ENCODE measurements at places on chromosomes 13 and 19.

- no peak for DNase-seq
Observed at GRCh38 chr19:35404879-35405622, 34.2 kb downstream of the GPR42 start.

GRCh38 chr19:52685811-52686210, 47.7 kb upstream of the ZNF83 start:
- DNase-seq, result no peak

GRCh38 chr13:75364131-75364713, 117.7 kb downstream of the TBC1D4 start:
- DNase-seq, result no peak

GRCh38 chr13:100634696-100635095, 39.9 kb downstream of the TMTC4 start:
- DNase-seq, result no peak

DNA sequence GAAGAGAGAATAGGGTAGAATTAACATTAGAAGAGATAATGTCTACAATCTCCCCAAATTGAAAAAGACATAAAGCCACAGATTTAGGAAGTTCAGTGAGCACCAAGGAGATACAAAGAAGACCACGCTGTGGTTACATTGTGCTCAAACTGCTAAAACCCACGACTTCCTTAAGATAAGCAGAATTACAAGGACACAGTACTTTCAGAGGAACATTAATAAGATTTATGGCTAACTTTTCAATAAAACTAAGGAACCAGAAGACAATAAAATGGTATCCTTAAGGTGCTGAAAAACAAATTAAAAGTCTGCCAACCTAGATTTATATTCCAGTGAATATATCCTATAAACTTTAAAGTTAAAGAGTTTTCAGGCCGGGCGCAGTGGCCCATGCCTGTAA, 7.4 kb upstream of the IL17D start:
- DNase-seq, result no peak

GRCh38 chr19:11225172-11225571, 14.2 kb upstream of the ANGPTL8 start:
- no peak for DNase-seq

- no peak for DNase-seq
Observed at GRCh38 chr19:15529774-15530372, 21.5 kb downstream of the CYP4F22 start.

GRCh38 chr19:39381910-39382611, 8.8 kb downstream of the PAF1 start:
- no peak for DNase-seq

DNA sequence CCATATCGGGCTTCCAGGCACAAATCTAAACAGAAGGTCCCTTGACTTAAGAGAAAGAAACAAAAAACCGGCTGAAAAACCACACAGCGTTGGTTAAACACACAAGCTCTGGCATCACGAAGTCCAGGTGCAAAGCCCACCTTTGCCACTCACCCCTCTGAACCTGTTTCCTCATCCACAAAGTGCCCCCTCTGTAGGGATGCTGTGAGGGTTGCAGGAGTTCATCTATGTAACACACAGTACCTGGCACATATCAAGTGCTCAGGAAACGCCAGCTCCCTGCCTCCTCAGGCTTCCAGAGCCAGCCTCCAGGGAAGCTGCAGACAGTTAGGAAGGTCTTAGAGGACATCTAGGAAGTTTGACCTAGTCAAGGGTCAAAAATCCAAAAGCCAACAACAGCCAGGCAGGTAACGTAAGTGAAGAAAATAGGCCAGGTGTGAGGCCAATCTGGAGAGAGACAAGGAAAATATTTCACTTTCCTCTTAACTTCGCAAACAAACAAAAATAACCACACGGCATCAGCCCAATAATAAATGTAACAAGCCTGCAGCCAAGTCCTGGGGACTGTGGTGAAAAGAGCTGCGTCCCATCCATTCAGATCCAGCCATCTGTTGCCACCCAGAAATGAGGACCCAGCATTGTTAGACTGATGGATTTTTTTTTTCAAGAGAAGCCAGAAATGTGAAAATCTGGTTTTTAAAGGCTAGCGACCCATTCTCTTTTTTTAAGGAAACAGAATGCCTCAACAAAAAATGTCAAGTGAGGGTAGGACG, 10.0 kb downstream of the KDELR1 start:
- DNase-seq, result no peak

- DNase-seq, result peak; percentile 60
Observed at GRCh38 chr19:455851-456546, 4.8 kb downstream of the SHC2 start.

DNA sequence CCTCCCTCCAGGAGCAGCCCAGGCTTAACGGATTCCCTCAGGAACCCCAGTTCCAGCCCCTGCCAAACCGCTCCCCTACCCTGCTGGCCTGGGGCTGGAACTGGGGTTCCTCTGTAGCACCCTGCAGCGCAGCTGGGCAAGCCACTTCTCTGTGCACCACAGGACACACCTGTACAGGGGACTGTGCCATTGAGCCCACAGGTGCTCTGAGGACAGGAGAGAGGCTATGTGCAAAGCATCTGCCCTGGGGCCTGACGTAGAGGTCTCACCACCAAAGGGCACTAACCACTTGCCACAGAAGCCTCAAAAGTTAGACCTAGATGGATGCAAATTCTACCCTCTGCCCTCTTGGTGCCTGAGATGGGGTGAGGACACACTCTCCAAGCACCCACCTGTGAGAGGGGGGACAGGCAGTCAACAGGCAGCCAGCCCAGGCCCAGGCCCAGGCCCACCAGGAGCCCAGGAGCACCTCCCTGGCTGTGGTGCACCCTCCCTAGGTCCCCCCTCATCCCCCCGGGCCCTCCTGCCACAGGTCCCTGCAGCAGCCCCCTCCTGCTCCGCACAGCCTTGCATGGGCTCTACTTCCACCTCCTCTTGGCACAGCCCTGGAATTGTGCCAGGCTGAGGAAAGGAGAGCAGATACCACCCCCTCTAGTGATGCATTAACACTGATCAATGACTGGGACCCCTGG, 27.6 kb upstream of the SLC35E1 start:
- DNase-seq, result no peak

- DNase-seq, result no peak
Observed at GRCh38 chr13:111043575-111043982, 71.5 kb upstream of the ARHGEF7 start.

DNA sequence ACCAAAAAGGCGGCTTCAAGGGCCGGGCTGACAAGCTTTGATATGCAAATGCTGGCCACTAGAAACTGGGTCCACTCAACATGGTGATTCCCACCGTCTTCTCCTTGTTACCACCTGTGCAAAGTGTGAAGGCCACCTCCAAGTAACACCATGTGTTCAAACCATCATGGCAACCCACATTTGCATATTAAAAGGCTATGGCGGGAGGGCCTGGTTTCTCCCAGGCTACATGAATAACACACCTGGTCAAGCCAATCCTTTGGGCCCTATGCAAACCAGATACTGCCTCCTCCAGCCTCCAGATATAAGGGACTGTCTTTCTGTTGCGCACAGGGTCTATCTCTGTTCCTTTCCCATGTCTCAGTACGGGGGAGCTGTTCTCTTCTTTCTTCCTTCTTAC, 36.6 kb upstream of the ZSCAN5A start:
- no peak for DNase-seq

GRCh38 chr19:12974301-12975220, 5.2 kb downstream of the DAND5 start:
- peak; percentile 29 for DNase-seq

- no peak for DNase-seq
Observed at GRCh38 chr19:574658-575526, 2.5 kb downstream of the BSG start.

DNA sequence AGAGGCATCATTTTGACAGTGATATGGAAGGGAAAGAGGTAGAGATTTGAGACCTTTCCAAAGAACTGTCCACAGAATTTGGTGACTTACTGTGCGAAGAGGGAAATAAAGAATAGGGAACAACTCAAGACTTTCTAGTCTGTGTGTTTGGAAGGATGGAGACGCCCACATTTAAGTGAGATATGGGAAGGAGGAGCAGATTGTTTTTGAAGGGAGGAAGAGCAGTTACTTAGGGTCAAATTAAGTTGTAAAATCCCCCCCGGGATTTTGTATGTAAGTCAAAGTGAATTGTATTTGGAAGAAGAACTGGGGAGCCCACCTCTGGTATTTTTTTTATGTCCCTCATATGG, 1.2 kb downstream of the USPL1 start:
- DNase-seq, result no peak

DNA sequence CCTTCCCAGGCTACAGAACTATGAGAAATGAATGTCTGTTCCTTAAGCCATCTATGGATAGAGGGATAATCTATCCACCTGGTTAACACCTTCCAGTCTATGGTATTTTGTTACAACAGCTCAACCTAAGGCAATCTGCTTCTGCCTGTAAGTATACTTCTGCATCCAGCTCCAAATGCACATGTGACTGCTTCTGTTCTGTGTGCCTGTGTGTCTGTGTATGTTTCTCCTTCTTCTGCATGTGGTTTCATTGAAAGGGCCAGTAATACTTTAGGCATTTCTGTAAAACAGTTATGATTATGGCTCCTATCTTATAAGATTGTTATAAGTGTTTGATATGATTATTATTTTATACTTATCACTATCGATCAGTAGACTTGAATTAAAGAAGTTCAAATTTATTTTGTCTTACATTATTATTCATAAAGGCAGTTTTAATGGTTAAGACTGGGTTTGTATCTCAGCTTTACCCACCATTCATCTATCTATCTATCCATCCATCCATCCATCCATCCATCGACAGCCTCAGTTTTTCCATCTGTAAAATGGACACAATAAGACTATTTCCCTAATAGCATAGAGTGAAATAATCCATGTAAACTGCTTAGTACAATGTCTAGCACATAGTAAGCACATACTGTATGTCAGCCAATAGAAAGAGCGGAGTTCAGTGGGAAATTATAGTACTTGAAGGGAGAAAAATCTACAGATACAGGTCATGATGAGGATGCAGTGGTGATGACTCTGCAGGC, 37.5 kb upstream of the TM9SF2 start:
- no peak for DNase-seq

DNA sequence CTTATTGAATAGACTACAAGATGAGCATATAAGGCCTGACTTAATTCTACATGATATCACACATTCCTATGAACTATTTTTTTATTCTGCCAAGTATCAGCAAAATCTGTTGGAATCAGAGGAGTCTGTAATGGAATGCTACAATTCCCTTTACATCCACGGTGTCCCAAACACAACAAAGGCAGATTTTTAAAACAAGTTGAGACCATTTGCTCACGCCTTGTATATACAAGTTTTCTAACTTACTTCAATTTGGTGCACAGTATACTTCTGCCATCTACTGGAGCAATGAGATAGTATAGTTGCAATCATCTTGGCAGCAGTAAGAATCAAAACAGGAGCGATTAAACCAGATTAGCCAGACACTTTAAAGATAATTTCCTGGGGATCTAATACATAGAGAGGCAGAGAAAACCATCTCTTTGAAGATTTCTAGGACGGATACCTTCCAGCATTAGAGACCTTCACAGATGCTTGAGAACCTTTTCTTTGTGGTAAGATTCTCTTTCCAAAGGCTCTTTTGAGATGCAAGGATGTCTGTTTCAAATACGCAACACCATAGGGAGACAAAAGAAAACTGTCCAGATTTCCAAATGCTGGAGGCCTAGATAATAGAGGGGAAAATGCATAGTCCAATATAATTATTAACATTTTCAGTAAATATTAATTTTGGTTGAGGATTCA, 302.0 kb upstream of the MIR17HG start:
- DNase-seq, result peak; percentile 5

DNA sequence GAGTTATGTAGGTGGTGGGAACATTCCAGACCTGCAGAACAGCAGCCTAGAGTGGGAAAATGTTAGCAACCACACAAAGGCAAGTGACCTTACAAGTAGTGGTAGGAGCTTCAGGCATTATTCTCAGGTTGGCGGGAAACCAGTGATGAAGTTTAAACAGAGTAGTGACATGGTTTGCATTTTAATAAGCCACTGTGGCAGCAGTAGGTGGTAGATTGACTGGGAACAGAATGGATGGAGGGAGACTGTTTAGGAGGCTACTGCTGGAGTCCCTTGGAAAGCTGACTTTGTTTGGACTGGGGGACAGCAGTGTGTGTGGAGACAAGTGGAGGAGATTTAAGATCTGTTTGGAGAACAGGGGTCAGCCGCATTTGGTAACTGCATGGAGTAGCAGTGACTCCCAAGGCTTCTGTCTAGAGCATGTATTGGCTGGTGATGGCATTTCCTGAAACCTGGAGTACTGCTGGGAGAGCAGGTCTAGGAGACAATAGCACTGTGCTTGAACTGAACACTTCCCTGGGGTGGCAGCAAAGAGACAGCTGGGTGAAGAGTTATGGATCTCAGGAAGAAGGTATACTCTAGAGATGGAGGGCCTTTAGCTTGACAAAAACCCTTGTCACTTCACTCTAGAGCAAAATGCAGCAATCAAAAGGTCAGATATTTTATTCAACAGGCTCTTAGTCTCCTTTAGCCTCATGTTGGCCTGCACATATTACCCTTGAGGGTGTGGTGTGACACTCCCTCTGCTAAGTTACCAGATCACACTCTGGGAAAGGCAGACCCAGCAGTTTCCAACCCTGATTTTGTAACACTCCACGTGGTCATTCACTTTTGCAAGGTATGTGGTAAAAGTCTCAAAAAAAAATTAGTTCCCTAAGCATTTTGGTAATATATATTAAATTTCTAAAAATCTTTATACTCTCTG, 70.3 kb downstream of the DHRS12 start:
- no peak for DNase-seq

DNA sequence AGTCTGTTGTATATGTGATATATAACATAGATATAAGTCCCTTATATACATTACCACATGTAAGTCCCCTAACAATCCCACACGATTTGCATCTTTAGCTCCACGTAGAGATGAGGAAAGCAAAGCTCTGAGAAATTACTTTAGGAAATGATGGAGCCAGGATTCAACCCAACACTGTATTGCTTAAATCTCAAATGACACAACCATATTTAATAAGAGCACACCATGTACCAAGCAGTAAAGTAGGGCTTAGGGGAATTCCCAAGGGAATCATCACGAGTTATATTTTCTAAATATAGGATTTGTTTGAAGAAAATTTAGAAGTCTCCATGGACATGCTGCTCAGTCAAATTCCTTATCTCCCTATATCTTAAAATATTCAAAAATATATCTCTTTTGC, 61.3 kb upstream of the POMP start:
- no peak for DNase-seq

- DNase-seq, result no peak
Observed at GRCh38 chr19:35026418-35026817, 3.9 kb upstream of the SCN1B start.

GRCh38 chr19:6312018-6312417, 21.4 kb downstream of the ACER1 start:
- peak; percentile 54 for DNase-seq

DNA sequence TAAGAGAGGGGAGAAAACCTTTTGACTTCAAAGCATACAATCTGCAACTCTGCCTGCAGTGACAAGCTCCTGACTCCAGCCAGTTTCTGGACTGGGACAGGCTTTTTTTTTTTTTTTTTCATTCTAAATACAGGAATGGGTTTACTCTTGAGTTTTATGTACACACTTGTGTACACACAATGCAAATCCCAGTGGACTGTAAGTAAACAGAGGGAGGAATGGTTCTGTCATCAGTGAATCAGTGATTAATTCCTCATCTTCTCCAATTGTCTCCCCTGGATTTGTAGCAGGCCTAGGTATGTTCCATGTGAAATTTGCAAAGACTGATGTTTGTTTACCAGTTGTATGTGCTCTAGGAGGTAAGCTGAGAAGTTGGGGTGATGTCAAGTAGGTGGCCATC, 184.8 kb downstream of the SHISA2 start:
- DNase-seq, result no peak

- DNase-seq, result no peak
Observed at GRCh38 chr13:107250628-107251027, 682.7 kb upstream of the ARGLU1 start.

- no peak for DNase-seq
Observed at GRCh38 chr19:33482476-33482875, 39.1 kb downstream of the PEPD start.
